CD4-positive, alpha-beta T cell treated with Interleukin-6 for 4 hours (primary cell): ENCODE measurements at places on chromosomes 13 and 19.

DNA sequence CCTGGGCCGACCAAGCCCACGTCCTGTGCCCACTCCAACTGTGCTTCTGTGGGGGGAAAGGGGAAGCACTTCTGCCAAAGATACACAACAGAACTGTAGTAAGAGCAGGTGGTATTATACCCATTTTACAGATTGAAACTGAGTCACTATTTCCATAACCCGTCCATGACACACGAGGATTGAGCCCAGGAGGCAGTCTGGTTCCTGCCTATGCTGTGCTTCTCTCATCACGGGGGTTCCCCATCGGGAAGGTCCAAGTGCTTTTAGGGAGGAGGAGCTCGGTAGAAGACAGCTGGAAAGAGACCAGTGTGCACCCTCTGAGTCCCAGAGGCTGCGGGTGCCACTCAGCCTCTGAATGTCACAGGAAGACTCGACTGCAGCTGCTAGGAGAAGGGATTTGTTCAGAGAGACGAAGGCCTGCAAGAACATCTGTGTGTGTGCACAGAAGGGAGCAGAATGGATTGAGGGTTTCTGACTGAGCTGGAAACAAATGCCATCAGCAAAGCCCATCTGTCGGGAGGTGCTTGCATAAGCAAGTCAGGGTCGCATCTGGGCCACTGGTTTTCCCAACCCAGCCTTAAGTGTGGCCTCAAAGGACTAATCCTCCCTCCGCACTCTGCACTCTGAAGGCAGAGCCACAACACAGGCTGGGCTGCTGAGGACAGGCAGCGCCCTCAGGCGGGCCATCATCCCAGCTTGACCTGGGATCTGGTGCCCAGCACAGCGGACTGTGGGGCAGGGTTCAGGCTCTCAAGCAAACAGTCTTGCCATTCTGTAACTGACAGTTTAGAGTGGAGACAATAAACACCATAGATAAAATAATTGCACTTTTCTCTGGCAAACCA, 150.0 kb downstream of the DPF1 start:
- DNase-seq, result no peak

- DNase-seq, result no peak
These were observed 25.5 kb upstream of the FBXO17 start for GRCh38 chr19:39001041-39001440.

DNA sequence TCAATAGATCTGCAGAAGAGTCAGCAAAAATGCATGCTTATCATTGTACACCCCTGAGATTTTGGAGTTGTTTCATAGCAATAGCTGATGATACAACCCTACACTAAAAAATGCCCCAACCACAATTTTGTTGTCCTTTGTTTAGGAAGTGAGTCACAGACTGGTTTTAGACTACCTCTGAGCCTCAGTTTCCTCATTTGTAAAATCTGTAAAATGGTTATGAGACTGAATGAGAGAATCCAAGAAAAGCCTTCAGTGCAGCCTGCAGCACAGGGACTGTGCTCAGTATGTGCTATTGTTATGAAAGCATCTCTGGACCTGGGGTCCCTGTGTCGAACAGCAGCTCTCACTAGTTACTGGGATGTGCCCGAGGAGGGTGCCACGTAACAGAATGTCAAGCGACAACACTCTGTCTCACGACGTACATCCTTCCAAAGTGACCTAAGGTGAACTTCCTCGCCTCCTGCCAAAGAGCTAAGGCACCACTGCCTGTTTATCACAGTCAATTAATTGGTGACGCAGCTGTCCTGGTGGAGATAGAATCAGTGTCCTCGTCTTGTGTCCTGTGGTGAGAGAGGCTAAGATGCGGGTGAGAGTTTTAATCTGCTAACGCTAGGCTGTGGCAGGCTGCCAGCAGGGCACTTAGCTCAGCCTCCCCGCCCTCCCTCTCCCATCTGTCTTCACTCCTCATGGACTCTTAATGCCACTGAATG, 18.1 kb downstream of the DHRS12 start:
- DNase-seq, result no peak

- DNase-seq, result no peak
These were observed 11.2 kb downstream of the KRTDAP start for GRCh38 chr19:35478794-35479677.

GRCh38 chr19:5436106-5436947, 18.9 kb upstream of the ZNRF4 start:
- no peak for DNase-seq
